ENCODE measurements at places on chromosomes 6 and 20.

- DNase-seq, result no peak
Measured at GRCh38 chr6:115601064-115601463, 459.6 kb downstream of the FRK start.

DNA sequence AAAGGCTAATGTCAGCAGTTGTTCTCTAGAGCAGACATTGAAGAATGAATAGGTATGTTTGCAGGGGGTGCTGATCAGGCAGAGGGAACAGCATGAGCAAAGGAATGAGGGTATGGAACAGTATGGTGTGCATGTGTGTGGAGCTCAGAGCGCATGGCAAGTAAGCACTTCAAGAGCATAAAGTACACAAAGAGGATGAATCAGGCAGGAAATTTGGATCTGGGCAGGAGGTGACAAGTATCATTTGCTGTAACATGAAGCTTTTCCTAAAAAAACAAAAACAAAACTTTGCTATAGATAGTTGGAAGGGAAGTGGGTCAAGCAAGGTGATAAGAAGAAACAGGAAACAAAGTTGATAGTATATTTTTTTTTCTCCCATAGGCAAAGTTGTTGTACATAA, 746.8 kb downstream of the HDGFL1 start:
- DNase-seq, result no peak

GRCh38 chr6:25447570-25447929, 168.4 kb downstream of the CARMIL1 start:
- no peak for DNase-seq

DNA sequence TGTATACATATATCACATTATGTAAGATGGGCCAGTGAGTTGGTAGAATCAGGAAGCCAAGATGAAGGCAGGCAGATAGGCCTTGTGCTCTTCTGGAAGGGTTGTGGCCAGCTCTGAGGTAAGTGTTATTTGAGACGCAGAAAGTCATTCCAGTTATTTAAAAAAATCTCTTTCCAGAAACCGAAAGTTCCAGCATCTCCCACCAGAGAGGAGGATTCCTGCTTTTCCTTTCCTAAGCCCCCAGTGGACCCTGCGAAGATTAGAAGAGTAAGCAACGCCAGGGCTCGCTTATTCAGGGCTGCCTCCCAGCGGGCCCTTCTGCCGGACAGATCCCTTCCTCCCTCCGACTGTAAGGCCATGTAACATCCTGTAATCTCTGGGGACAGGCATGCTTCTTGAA, 20.4 kb downstream of the ARMC2 start:
- no peak for DNase-seq

DNA sequence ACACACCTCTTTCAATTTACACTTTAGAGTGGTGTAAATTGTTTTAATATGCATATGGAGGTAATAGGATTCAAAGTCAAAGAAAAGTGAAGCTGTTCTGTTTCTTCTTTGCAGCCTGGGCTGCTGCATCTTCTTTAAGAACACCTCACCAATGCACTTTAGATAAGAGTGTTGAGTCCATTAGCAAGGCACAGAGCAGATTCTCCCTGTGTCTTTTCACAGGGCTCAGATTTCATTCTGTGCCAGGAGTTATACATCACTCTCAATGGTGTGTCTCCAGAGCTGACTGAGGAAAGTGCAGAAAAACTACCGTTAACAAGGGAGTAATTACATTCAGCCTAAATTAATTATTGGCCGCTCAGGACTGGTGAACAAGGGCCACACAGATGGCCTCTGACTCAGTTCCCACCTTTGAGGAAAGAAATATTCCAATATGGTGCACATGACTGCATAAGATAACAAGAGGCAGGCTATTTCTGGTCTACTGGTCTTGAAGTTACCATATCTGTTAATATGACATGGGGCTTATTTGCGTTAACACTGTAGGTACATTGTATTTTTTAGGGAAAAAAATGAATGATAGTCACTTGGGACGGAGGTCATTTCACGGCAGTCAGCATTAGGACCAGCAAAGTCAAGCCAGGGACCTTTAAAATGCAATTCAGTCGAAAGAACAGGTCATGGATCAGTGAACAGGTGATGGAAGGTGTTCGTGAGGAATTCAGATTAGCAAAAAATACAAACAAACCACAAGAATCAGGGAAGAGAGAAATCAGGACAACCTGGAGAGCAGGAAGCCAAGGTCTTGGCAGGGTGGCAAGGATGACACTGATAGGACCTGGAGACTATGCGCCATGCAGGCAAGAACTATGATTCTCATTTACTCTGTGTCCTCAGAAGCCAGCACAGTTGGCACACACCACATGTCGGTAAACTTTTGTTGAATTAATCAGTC, 203.7 kb downstream of the TBX18 start:
- no peak for DNase-seq

GRCh38 chr6:6312901-6313441, 7.5 kb downstream of the F13A1 start:
- DNase-seq, result no peak

DNA sequence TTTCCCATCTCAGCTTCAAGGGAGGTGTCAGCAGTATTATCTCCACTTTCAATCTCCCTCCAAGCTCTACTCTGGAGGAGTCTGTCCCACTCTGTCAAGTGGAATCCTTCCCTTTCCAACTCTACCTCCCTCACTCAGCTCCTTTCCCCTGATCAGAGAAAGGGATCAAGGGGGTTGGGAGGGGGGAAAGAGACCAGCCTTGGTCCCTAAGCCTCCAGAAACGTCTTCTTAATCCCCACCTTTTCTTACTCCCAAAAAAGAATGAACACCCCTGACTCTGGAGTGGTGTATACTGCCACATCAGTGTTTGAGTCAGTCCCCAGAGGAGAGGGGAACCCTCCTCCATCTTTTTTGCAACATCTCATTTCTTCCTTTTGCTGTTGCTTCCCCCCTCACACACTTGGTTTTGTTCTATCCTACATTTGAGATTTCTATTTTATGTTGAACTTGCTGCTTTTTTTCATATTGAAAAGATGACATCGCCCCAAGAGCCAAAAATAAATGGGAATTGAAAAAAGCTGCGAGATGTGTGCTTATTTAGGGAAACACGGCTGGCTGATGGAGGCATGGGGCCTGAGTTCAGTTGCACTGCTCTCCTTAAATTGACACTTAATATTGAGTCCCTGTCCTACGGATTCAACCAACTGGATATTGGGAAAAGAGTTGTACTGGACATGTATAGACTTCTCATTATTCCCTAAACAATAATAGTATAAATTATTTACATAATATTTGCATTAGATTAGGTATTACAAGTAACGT, 4.9 kb downstream of the TUBB start:
- DNase-seq, result no peak

DNA sequence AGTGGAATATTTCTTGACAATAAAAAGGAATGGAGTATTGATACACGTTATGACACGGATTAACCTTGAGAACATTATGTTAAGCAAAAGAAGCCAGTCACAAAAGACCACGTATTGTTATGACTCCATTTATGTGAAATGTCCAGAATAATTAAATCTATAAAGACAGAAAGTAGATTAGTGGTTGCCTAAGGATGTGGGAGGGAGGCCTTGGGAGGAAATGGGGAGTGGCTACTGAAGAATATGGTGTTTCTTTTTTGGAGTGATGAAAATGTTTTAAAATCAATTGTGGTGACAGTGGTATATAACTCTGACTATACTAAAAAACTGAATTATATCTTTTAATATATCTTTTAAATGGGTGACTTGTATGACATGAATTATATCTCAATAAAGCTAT, 30.1 kb downstream of the TRPC4AP start:
- no peak for DNase-seq

DNA sequence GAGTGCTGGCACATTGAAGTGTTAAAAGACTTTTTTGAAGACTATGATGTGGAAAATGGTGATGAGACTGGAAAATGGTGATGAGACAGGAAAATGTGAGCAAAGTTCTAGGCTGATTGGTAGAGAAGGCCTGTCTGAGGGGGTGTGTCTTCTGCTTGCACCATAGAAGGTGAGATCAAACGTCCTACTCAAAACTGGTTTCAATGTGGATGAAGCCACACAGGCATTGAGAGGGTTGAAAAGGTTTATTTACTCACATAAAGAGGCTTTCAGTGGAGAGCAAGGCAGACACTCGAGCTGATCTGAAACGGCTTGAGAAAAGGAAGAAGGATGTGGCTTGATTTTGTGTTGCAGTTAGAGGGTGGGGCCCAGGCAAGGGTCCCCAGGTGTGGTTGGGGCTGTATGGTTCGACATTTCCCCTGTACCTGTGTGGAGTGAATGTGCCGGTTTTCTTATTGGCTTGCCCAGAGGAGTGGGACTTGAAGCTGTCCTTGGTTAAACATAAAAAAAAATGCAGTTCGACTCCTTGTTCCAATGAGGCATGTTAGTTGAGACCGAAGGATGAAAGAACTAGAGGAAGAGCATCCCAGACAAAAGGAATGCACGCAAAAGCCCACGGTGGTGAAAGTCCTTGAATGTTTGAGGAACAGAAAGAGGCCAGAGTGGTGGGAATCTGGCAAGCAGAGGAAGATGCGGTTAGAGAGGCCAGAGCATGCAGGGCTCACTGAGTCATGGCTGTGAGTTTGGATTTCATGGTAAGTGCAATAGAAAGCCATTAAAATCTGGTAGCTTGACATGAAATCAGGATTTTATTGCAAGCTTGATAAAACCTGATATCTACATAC, 172.3 kb downstream of the EPM2A start:
- no peak for DNase-seq

DNA sequence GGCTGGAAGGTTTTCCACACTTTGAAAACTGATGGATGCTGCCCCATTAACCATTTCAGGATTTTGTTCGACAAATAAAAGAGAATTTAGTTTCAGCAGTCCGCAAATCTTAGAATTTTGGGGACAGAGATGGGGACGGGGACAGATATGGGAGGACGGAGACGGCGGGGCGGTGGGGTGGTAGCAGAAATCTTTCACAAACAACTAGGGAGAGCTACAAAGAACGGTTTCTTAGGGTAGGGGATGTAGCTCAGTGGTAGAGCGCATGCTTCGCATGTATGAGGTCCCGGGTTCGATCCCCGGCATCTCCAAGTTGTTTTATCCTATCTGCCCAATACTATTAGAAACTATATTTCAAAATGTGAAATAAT, 15.1 kb downstream of the HMGN4 start:
- no peak for DNase-seq

GRCh38 chr6:137892271-137892708, 25.2 kb downstream of the TNFAIP3 start:
- no peak for DNase-seq

DNA sequence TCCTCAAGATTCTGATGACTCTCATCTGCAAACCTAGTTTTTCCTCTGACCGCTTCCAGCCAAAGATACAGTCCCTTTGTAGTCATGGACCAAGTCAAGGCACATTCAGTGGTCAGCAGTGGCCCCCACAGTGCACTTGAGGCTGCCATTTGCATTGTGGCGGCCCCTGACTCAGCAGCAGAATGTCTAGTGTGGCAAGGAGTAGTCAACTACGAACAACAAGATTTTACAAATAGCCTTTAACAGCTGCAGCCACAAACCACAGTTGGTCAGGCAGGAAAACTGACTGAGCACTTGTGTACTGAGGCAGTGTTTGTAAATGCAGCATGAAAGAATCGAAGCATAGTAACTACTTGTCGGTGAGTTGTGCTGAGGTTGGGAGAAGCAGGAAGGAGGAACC, 49.6 kb downstream of the SLC2A12 start:
- no peak for DNase-seq

- DNase-seq, result no peak
Measured at GRCh38 chr6:76217606-76218005, 145.1 kb upstream of the IMPG1 start.

DNA sequence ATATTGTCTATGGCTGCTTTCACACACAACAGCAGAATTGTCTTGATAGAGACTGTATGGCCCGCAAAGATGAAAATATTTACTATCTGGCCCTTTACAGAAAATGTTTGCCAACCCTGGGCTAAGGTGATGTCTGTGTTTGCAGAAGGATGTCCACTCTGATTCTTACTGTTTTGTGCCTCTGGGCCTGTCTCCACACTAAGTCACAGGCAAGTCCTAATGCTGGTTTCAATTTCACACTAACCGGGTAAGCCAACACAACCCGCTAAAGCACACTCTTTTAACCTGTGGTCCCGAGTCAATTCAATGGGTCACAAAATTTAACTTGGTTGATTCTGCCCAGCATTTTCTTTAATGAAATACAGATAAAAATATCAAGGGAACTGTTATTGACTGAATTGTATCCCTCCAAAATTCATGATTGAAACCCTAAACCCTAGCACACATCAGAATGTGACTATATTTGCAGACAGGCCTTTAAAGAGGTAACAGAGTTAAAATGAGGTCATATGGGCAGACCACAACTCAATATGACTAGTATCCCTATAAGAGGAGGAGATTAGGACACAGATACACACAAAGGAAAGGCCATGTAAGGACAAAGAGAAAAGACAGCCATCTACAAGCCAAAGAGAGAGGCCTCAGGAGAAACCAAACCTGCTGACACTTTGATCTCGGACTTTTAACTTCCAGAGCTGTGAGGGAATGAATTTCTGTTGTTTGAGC, 78.4 kb downstream of the FYN start:
- no peak for DNase-seq

GRCh38 chr6:36743538-36744303, 46.1 kb downstream of the RAB44 start:
- DNase-seq, result no peak

- DNase-seq, result no peak
Measured at GRCh38 chr6:140554421-140554820, 1180.0 kb upstream of the CITED2 start.

DNA sequence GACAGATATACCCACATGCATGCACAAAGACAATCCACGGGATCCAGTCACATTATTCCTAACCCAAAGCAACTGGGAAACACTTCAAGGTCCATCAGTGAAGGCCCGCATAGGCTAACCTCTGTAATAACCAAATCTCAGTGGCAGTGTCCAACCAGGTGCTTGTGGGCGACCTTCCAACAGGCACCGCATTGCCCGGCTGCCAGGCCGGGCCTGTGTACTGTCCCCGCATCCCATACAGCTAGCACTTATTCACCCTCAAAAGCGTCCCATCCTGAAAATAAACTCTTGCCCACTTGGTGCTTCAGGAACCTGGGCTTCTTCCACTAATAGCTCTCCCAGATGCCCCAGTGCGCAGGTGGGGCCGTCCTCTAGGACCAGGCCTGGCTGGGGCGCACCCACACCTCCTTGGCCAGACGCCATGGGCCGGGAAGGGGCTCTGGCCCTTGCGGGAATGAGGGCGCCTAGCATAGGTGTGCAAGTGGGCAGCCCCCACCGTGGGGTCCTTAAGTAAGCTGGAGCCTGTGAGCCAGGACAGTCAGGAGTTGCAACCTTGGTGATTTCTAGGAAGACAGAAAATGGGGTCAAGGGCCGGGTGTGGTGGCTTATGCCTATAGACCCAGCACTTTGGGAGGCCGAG, 1.1 kb upstream of the ENTPD6 start:
- peak; percentile 87 for DNase-seq

GRCh38 chr6:125749865-125750691, 646 bp downstream of the HEY2 start:
- DNase-seq, result no peak

Data from vagina (tissue), 2 donors.